ENCODE measurements at places on chromosomes 7 and 10.

DNA sequence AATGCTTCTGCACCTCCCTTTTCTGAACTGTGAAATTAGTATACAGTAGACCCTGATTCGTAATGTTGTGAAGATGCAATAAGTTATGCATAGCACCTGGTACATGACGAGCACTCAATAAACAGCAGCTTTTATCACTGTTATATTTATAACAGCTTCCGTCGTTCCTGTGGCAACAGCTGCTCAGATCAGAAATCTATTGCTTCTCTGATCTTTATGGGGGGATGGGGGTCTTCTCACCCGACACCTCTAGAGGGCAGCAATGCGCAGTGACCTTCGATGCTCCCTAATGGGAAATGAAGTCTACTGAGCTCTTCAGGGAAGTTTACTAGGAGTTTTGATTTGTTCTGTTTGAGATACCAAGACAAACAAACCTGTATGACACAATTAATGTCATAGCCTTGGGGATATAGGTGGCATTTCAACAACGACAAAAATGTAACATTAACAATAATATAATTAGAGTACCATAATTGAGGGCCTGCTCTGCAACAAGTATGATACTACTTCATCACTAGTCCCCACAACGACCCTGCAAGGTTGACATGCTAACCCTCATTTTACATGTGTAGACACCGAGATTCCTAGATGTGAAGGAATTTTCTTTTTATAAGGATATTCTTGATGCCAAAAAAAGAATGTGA, 289.6 kb downstream of the SFMBT2 start:
- peak; percentile 65 for DNase-seq

GRCh38 chr10:102425444-102425843, 4.8 kb downstream of the FBXL15 start:
- no peak for DNase-seq

GRCh38 chr10:21406595-21407193, 118.8 kb downstream of the SKIDA1 start:
- peak; percentile 30 for DNase-seq

- DNase-seq, result peak; percentile 30
Measured at GRCh38 chr10:15539262-15539661, 168.2 kb upstream of the FAM171A1 start.

- DNase-seq, result no peak
Measured at GRCh38 chr10:124551097-124551496, 89.5 kb downstream of the LHPP start.

DNA sequence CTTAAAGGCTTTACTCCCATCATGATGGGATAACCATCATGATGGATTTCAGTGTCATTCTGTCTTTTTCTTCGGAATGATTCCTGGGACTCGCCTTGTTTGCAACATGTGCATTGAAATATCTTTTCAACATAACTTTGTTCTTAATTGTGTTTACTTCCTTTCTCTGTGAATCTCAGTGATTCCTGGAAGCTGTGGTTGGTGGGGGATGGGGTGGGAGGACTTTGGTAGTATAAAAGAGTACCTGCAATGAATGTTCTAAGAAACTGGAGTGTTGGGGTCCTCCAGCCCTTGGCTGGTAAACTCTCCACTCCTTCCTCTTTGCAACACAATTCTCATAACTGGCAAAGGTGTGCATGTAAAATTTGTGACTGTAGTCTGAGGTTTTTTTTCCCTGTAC, 11.5 kb upstream of the SH2D4B start:
- DNase-seq, result no peak

- DNase-seq, result no peak
Measured at GRCh38 chr10:100774223-100774622, 28.8 kb downstream of the PAX2 start.

GRCh38 chr10:95440038-95440725, 121.0 kb downstream of the SORBS1 start:
- no peak for DNase-seq

GRCh38 chr7:146709451-146710027, 592.9 kb downstream of the CNTNAP2 start:
- peak; percentile 27 for DNase-seq

DNA sequence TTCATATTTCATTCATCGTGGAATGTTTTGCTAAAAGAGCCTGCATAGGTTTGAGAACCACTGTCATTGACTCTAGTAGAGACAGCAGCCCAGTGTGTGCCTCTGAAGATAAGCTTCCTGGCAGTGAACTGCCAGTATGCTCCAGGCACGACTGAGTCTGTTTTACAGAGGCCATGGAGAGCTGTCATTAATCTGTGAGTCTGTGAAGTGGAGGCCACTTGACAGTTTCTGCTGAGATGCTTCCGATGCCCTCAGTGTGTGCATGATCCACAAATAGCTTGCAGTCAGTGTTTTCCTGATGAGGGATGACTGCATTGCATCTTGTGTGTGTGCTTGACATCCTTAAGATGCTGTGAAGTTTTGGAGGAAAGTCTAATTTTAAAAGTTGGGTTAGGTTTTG, 162.2 kb downstream of the PFKFB3 start:
- DNase-seq, result no peak

- DNase-seq, result no peak
Measured at GRCh38 chr7:43735403-43735801, 6.1 kb upstream of the COA1 start.

- no peak for DNase-seq
Measured at GRCh38 chr10:126090911-126091728, 194.8 kb downstream of the FANK1 start.

DNA sequence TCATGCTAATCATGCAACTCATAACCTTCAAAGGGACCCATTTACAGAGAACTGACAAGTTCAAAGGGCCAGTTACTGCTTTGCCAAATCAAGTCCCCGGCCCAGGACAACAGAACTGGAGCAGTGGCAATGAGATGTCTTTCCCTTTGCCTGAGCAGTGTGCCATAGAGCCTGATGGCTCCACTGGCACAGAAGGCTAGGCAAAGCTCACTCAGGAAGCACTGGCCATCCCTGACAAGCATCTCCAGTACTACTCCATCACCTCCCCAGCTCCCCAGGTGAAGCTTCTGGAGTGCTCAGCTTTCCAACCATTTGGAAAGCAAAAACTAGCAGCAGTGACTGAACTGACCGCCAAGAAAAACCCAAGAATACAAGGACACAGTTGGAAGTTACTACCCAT, 108.3 kb downstream of the SGMS1 start:
- DNase-seq, result no peak

DNA sequence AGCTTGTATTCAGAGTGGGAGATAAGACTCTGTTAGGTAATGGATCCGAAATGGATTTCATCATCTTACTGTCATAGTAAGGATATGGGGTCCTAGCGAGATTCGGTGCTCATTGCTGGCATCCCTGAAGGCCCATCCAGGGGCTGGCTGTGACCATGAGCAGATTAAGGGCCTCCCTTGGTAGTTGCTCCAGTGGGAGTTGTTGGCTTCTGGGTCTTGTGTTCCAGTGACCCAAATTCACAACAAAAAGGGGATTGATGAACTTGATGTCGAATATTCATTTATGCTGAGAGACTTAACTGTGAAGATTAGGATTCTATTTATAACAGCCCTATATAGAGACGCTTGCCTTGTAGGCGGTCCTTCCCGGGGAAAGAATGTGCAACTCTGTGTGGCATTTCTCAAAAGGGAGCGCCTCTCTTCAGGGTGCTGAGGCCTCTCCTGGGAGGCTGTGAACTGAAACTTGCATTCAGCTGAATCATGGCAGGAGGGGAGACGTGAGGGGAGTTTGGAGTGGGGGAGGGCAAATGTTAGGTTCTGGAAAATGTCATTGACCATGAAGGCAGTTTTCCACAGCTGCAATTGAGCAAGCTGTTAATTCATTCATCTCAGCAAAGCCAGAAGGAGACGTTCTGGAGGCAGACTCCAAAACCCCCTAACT, 233.1 kb upstream of the FZD8 start:
- no peak for DNase-seq

DNA sequence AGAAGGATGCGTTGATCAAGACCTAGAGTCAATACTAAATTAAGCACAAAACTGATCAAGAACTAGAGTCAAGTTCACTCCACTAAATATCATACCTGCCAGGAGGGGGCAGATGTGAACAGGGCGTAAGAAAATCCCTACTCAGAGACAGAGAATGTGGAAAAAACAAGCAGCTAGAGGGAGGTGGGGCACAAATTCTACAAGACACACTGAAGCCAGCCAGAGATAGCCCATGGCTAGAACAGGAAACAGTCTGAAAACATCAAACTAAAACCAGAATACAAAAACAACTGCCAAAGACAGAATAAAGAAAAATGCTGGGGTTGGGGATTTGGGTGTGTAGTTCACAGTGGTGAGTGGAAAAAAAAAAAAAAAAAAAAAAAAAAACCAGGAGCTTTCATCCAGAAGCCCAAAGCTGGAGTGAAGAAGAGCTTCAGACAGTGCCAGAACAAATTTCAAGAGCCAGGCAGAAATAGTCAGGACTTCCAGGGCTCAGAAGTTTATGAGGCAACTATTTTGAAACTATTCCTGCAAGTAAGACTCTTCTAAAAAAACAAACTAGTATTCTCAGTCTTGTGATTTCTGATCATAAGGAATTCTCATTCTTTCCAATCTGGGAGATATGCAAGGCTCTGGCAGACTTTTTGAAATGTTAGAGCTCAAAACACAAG, 118.3 kb downstream of the CCDC71L start:
- peak; percentile 67 for DNase-seq

DNA sequence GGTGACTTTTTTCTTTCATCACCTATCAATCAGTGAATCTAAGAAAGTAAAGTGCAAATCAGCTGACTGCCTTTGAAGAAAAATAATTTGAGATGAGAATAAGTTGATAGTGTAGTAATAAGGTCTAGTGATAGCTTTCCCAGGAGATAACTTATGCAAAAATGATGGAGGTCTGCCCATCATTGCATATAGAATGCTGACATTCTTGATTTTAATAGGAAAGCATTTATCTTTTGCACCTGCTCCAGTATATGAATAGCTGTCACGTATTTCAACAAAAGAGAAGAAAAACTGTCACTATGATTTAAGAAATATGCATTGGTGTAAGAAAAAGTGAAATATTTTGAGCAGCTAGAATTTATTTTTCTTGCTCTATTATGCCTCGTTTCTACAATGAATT, 46.8 kb downstream of the PTTG1IP2 start:
- DNase-seq, result no peak

GRCh38 chr10:27383595-27384542, 120.2 kb upstream of the RAB18 start:
- peak; percentile 66 for DNase-seq

DNA sequence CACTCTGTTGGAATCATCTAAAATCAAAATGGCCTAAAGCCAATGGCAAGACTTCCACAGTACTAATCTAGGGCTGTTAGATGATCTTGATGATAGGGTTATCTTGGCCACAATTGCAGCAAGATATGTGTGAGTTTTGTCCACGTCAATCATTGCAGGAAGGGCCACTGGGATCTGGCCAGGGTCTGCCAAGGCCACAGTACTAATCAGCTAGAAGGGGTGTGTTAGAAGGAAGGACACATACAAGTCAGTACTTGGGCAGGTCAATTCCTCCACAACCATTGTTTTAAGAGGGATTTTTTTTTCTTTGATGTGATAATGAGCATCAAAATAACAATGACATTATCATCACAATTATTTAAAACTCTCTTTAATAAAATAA, 1.6 kb downstream of the LMOD2 start:
- no peak for DNase-seq

- no peak for DNase-seq
Measured at GRCh38 chr7:24843821-24844434, 86.7 kb upstream of the GSDME start.

DNA sequence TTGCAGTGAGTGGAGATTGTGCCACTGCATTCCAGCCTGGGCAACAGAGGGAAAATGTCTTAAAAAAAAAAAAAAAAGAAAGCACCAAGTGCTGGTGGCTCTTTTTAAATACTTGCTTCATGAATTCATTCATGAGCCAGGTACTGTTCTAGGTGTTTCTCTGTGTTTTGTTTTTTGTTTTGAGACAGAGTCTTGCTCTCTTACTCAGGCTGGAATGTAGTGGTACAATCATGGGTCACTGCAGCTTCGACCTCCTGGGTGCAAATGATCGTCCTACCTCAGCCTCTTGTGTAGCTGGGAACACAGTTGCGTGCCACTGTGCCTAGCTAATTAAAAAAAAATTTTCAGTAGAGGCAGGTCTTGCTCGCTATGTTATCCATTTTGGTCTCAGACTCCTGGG, 5.3 kb downstream of the STOX1 start:
- DNase-seq, result no peak

DNA sequence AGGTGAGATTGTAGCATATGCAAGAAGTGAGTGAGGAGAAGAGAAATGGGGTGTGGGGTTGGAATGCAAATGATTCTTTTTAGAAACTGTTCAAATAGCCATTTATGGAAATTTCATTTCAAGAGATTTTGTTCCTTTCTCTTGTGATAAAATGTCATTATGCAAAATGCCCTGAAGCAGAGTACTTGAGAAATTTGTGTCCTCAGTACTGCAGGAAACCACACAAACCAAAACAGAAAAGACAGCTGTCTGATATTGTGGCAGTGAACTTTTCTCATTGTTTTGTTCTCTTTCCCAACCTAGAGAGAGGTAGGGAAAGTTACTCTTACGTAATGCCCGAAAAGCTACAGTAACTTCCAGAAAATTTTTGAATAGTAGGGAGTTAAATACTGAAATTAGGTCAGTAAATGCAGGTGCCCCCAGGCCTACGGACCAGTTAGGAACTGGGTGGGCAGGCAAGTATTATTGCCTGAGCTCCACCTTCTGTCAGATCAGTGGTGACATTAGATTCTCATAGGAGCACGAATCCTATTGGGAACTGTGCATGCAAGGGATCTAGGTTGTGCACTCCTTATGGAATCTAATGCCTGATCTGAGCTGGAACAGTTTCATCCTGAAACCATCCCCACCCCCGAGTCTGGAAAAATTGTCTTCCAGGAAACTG, 34.0 kb downstream of the DLD start:
- peak; percentile 71 for DNase-seq

GRCh38 chr10:28797904-28798371, 120.6 kb downstream of the BAMBI start:
- no peak for DNase-seq

DNA sequence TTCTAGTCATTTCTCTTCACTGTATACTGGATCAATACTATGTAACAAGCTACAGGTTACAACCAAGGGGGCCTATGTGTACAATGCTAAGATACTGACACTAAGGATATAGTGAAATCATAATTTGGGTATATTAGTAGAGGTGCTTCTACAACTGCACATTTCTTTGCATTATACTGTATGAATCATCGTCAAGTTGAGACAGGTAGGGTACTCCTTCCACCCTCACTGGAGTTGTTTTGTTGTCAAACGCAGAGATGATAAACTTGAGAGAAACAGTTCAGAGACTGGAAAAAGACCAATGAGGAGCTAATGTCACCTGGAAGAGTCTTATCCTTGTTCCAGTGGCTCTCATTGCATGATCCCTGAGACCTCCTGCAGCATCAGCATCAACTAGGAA, 208.2 kb upstream of the PRPS1L1 start:
- DNase-seq, result no peak

- no peak for DNase-seq
Measured at GRCh38 chr7:138902161-138902560, 79.0 kb downstream of the KIAA1549 start.
